ENCODE measurements at places on chromosomes 4 and X.

DNA sequence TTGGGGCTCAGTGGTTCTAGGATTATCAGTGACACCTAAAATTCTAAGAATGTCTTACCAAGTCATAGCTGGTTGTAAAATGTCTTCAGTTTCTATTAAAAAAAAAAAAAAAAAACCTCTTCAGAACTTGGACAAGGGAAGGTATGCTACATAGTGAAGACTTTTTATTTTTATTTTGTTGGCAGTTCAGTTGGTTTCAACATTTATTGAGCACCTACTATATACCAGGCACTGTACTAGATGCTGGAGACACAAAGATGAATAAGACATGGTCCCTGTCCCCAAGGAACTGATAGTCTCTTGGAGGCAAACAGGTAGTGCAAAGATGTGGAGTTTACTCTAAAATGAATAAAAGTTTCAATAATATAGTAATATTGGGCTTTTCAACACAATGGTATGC, 8.9 kb upstream of the BBS7 start:
- H3K27me3 ChIP-seq: no peaks in the 10 kb centered on the region
- no peak for DNase-seq
- H3K4me1 ChIP-seq: no peaks in the 10 kb centered on the region
- H3K36me3 ChIP-seq: no peaks in the 10 kb centered on the region
- no peak overlapping the region for H3K4me3 ChIP-seq
- H3K27ac ChIP-seq: no peak overlapping the region

- H3K4me1 ChIP-seq: peaks cover 6% of the 10 kb centered on the region
- no peaks in the 10 kb centered on the region for H3K27me3 ChIP-seq
- H3K27ac ChIP-seq: peak overlapping the region; percentile 49
- no peak overlapping the region for H3K4me3 ChIP-seq
- no peak for DNase-seq
- H3K36me3 ChIP-seq: no peaks in the 10 kb centered on the region
Observed at GRCh38 chr4:140718241-140718952, 37.8 kb downstream of the TBC1D9 start.

DNA sequence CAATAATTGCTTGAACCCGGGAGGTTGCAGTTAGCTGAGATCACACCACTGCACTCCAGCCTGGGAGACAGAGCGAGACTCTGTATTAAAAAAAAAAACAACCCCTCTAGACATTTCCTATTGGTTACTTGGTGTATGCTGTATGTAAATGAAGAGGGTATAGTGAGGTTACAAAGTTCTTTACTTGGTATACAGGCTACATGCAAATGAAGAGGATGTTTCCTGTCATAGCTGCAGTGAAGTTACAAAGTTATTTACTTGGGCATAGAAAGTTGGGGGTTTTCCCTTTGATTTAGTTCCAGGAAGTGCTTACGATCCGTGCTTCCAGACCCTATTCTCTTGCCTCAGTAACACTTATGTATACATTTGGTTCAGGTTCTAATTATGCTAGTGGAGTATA, 38.4 kb upstream of the CLNK start:
- no peak overlapping the region for H3K27ac ChIP-seq
- H3K27me3 ChIP-seq: no peaks in the 10 kb centered on the region
- no peak for DNase-seq
- no peak overlapping the region for H3K4me3 ChIP-seq
- no peaks in the 10 kb centered on the region for H3K36me3 ChIP-seq

DNA sequence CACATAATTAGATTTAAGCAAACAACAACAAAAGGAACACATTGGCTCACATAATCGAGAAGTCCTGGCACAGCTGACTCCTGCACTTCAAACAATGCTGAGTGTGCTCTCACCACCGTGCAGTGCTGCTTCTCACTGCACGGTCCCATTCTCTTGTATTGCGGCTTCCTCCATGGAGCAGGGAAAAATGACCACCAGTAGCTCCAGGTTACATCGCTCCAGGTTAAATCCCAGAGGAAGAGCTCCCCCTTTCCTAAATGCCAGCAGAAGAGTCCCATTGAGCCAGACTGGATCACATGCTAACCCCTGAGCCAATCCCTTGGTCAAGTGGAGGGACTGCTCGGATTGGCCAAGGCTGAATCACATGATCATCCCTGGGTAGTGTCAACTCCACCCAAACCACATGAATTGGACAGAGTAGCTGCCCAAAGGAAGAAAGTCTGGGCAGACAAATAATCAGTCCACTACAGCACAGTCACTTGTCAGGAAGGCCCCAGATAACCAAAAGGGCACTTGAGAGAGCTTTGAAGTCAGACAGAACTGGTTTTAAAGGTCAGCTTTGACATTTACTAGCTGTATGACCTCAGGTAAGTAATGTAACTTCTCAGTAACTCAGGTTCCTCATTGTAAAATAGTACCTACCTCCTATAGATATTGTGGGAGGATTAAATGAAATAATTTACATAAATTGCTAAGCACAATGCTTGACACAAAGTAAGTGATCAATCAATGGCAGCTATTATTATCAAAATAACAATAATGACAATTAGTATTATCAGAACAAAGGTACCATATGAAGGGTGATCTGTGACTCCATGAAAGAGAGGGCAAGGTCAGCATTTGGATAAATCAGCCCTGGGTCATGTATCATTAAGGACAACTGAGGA, 14.3 kb downstream of the TEC start:
- DNase-seq: no peak
- no peaks in the 10 kb centered on the region for H3K36me3 ChIP-seq
- H3K27me3 ChIP-seq: no peaks in the 10 kb centered on the region
- no peaks in the 10 kb centered on the region for H3K4me1 ChIP-seq
- H3K27ac ChIP-seq: no peak overlapping the region

- DNase-seq: no peak
- H3K27ac ChIP-seq: no peak overlapping the region
- H3K4me1 ChIP-seq: no peaks in the 10 kb centered on the region
Observed at GRCh38 chrX:154072192-154072591, 25.3 kb downstream of the MECP2 start.

DNA sequence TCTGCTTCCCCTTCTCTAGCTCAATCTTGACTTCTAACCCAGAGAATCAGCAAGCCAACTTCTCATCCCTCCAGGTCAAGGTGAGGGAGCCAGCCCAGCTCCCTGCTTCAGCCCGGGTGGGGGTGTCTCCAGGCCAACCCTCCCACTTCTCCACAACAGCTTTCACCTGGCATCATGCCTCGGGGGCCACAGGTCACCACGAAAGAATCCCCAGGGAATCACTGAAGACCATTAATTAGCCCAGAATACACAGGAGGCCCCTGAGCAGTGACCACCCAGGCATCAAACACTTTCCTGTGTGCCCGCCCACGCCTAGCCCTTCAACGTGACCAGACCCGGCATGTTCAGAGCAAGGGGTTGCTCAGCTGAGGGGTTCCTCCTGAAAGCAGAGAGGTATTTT, 646.7 kb downstream of the BCOR start:
- H3K4me3 ChIP-seq: no peak overlapping the region
- DNase-seq: no peak
- H3K36me3 ChIP-seq: no peaks in the 10 kb centered on the region

DNA sequence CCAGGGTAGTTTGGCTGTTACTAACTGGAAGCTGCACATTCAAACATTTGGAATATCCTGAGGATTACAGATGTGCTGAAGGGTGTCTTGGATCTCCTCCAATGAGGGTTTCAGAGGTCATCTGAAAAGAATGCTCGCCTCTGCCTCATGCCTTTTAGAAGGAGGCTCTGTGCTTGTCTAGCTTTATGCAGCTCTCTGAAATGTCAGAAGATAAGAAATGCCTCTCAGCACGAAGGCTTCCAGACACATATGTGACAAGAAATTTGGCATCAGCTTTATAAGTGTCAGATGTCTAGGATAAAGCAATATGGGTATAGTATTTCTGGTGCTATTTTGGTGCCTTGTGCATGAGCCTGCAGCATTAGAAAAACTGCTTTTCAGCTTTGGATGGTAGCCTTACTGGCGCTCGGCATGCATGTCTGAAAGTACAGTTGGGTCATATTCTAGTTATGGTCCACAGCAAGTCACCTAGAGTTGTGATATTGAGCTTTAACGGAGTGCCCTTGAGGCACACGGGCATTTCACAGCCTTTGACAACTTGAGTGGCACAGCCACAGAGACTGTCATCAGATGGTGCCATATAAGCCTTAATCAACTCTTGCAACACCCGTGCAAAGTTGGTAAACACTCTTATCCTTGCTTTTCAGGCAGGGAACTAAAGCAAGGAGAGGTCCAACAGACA, 70.8 kb upstream of the PGRMC2 start:
- H3K27me3 ChIP-seq: no peaks in the 10 kb centered on the region
- no peak overlapping the region for H3K4me3 ChIP-seq
- peaks cover 3% of the 10 kb centered on the region for H3K4me1 ChIP-seq
- no peaks in the 10 kb centered on the region for H3K36me3 ChIP-seq
- no peak overlapping the region for H3K27ac ChIP-seq

GRCh38 chrX:150459196-150459595, 96.1 kb downstream of the MAMLD1 start:
- H3K27me3 ChIP-seq: no peaks in the 10 kb centered on the region
- no peak overlapping the region for H3K4me3 ChIP-seq
- H3K27ac ChIP-seq: no peak overlapping the region

DNA sequence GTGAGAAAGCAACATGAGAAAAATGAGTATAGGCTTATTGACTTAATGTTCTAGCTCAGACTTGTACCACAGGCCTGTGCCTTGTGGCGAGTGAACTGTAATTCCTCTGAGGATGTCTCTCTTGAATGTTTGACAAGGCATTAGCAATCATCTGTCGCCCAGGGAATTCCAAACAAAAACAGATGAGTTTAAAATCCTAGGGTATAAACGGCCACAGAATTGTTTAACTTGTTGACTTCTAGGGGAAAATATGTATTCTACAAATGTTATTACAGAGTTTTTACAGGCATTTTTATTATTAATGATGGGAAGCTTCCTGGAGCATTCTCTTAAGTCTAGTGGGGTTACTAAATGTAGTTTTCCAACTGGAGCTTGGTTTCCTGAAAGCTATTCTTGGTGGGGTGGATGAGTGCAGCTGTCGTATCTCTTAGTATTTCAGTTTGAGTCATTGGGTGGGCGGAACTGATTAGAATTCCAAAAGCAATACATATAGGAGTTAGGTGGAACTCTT, 40.6 kb downstream of the ARHGAP10 start:
- H3K4me3 ChIP-seq: no peak overlapping the region
- H3K27me3 ChIP-seq: no peaks in the 10 kb centered on the region
- H3K4me1 ChIP-seq: peaks cover 39% of the 10 kb centered on the region
- no peak for DNase-seq
- H3K36me3 ChIP-seq: no peaks in the 10 kb centered on the region

DNA sequence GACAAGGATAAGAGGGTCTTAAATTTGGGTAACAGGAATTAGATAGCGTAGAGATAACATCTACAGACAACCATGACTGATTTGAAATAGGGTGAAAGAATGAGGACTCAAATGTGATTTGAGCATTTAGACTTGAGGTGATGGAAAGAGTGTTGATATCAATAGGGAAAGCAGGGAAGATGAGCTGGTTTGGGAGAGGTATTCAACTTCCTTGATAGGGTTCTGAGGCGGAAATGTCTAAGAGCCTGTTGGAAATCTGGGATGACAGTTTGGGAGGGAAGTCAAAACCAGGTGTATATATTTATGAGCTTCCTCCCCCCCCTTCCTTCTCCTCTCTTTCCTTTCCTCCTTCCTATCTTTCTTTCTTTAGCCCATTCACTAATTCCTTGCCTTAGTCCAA, 36.5 kb downstream of the KLHL15 start:
- no peak for DNase-seq
- H3K27ac ChIP-seq: no peak overlapping the region
- no peak overlapping the region for H3K4me3 ChIP-seq
- no peaks in the 10 kb centered on the region for H3K4me1 ChIP-seq

- no peaks in the 10 kb centered on the region for H3K4me1 ChIP-seq
- no peak overlapping the region for H3K27ac ChIP-seq
- H3K4me3 ChIP-seq: no peak overlapping the region
- H3K27me3 ChIP-seq: no peaks in the 10 kb centered on the region
- DNase-seq: no peak
Observed at GRCh38 chrX:110746014-110746413, 49.6 kb downstream of the CHRDL1 start.

- no peak for DNase-seq
- H3K4me1 ChIP-seq: no peaks in the 10 kb centered on the region
- no peak overlapping the region for H3K4me3 ChIP-seq
- peaks cover 4% of the 10 kb centered on the region for H3K36me3 ChIP-seq
- H3K27me3 ChIP-seq: no peaks in the 10 kb centered on the region
Observed at GRCh38 chr4:79979785-79980437, 93.1 kb downstream of the ANTXR2 start.

GRCh38 chr4:78704981-78705683, 71.0 kb upstream of the BMP2K start:
- H3K27me3 ChIP-seq: no peaks in the 10 kb centered on the region
- peaks cover 5% of the 10 kb centered on the region for H3K4me1 ChIP-seq

GRCh38 chr4:170234800-170235199, 145.0 kb upstream of the AADAT start:
- no peaks in the 10 kb centered on the region for H3K4me1 ChIP-seq
- no peaks in the 10 kb centered on the region for H3K27me3 ChIP-seq
- no peak overlapping the region for H3K4me3 ChIP-seq
- no peak overlapping the region for H3K27ac ChIP-seq

GRCh38 chrX:129540722-129541184, 694 bp downstream of the OCRL start:
- H3K27ac ChIP-seq: peak overlapping the region; percentile 64
- DNase-seq: peak; percentile 81
- H3K4me3 ChIP-seq: peak overlapping the region; percentile 62
- H3K36me3 ChIP-seq: no peaks in the 10 kb centered on the region
- H3K4me1 ChIP-seq: no peaks in the 10 kb centered on the region

GRCh38 chrX:120264341-120264740, 13.7 kb downstream of the ZBTB33 start:
- H3K27ac ChIP-seq: no peak overlapping the region
- H3K4me3 ChIP-seq: no peak overlapping the region
- H3K27me3 ChIP-seq: no peaks in the 10 kb centered on the region
- no peak for DNase-seq
- no peaks in the 10 kb centered on the region for H3K36me3 ChIP-seq

GRCh38 chrX:107766470-107767150, 9.0 kb downstream of the TSC22D3 start:
- no peaks in the 10 kb centered on the region for H3K4me1 ChIP-seq
- H3K27me3 ChIP-seq: no peaks in the 10 kb centered on the region
- H3K4me3 ChIP-seq: no peak overlapping the region

DNA sequence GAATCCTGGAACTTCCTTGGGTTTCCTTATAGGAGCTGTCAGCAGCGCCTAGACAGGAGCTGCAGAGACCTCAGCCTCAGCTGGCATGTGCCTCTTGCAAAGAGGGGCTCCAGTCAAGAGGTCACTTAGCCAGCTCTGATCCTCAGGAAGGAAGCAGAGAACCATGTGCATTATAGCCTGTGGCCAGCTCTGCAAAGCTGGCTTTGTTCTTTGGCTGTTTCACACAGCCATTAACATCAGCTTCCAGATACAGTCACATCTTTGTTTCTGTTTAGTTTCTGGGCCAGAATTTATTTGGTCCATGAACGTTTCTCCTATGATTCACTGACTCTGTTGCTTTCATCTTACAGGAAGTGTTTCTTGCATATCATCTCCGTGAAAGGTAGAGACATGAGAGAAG, 92.4 kb downstream of the CC2D2A start:
- no peaks in the 10 kb centered on the region for H3K36me3 ChIP-seq
- no peak overlapping the region for H3K4me3 ChIP-seq
- no peak overlapping the region for H3K27ac ChIP-seq
- no peaks in the 10 kb centered on the region for H3K27me3 ChIP-seq

GRCh38 chrX:45803383-45803921, 602.8 kb upstream of the DIPK2B start:
- H3K4me3 ChIP-seq: no peak overlapping the region
- no peaks in the 10 kb centered on the region for H3K27me3 ChIP-seq
